ENCODE measurements at places on chromosomes 4 and X.

DNA sequence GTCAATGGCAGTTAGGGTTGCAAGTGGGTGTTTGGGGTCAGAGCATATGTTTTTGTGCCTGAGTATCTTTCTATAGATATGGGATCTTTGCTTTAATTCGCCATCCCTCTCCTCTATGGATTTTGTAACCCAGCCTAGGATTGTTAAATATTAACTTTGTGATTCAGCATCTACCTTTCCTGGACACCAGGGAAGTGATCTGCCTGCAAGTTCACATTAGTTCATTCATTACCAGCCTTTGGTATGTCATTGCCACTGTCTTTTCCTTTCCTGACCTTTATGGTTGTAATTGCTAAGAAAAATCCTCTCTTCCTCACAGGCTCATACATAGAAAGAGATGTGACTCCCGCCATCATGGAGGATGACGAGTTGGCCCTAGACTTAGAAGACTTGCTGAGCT lies 73.8 kb downstream of the KIT start:
- DNase-seq: no peak

DNA sequence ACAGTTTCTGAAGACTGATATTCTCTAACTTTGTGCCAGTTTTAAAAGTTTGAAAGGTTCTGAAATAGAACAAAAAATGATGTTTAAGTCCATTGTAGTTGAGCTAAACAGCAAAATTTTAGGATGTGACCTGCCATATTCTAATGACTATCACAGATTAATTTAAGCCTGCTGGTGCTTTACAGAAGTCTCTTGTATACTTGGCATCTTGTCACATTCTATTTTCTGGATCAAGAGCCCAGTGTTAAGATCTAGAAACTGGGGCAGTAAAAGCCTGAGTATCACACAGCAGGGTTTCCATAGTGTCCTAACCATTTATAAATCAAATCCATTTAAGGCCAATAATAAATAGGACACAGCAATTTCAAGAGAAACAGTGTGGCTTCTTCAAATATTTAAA lies 12.4 kb downstream of the FSTL5 start:
- DNase-seq: no peak

DNA sequence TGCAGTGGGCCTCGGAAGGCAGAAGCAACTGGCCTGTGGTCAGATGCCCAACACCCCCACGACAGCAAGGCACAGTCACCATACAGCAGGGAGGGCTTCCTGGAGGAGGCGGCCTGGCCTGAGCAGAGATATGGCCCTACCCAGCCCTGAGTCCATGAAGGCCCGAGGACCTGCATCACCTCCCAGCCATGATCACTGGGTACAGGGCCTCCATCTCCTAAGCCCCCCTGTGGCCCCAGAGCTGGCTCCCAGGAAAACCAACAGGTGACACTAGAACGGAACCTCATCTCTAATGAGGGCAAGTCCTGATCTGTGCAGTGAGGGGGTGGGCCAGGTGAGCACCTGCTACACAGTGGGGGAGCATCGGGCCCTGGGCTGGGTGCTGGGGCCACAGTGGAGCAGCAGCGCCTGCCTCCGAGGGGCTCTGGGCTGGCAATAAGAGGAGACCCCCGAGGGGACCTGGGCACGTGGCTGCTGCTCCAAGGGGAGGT lies 26.2 kb upstream of the MXD4 start:
- DNase-seq: no peak

DNA sequence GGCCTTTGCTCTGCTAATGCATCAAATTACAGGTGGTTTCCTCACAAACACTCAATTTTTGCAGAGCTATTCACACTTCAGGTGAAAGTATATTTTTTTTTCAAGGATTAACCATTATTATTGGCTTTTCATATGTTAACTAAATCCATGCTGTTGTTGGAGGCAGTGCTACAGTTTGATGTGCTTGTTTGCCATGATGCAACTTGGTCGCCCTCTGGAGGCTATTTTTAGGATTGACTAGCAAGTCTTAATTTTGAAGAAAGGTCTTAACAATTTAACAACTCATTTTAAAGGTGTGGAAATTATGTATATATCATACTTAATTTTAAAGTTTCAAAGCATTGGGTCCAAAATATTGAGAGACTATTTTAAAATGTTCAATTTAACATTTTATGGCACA lies 168.8 kb upstream of the FAM47A start:
- no peak for DNase-seq

DNA sequence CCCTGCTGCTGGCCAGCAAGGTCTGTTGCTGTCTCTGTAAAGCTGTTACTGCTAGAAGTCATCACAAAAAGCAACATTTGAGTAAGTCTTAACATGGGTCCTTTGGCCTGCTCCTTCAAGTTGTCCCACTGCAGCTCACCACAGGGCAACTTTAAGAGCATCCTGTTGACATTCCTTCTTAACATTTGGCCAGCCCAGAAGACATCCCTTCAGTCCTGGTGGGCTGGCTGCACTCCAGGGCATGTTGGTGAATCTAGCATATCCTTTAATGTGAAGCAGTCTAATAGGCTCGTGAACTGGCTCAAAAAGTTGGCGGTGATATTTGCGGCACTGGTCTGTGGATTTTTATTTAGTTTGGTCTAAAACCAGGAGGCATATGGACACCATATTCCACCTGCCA lies 92.2 kb upstream of the MAML3 start:
- DNase-seq: no peak

DNA sequence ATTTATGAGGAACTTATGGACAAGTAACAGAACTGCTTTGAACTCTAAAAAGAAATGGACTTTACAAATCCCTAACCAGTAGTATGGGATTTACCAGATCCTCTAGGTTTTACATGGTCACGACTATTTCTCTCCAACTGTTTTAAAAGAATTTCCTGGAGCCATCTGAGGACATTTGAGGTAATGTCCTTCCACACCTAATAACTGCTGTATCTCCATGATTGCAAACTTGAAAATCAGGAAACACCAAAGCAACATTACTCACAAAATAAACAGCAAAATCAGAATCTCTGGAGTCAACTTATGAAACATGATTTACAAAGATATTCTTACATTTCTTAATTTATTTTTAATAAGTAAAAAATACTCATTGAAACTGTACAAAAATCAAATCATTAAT lies 58.0 kb downstream of the STAP1 start:
- DNase-seq: no peak

GRCh38 chr4:26058537-26058936 lies 144.5 kb downstream of the SMIM20 start:
- DNase-seq: peak; percentile 57

- no peak for DNase-seq
Measured at GRCh38 chrX:123083924-123084323, 100.2 kb upstream of the GRIA3 start.

GRCh38 chr4:184382189-184382846 lies 92.0 kb downstream of the IRF2 start:
- DNase-seq: no peak

DNA sequence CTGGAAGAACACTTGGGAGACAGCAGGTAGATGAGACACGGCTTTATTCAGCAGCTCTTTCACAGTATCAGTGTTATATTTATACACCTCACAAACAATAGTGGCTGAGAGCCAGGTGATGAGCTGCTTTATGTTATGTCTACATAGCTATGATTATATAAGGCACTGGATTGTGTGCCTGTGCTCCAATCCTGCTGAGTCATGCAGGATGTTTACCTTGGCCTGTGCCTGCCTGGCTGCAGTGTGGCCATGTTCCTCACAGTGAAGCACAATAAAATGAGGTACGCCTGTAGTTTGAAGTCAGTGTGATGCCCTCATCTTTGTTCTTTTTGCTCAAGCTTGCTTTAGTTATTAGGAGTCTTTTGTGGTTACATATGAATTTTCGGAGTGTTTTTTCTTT lies 31.3 kb downstream of the CXCL13 start:
- DNase-seq: no peak

GRCh38 chrX:101639583-101639982 lies 20.1 kb downstream of the ARMCX2 start:
- DNase-seq: no peak

DNA sequence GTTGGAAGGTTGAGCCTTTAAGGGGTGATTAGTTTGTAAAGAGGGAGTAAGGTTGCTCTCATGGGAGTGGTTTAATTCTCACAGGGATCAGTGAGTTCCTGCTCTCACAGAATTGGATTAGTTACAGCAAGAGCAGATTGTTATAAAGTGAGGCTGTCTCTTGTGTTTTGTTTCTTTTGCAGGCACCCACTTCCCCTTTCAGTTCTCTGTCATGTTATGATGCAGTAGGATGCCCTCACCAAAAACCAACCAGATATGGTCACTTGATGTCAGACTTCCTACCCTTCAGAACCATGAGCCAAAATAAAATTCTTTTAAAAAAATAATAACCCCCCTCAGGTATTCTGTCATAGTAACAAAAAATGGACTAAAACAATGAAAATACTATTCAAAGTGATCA lies 19.9 kb upstream of the IGSF1 start:
- no peak for DNase-seq

DNA sequence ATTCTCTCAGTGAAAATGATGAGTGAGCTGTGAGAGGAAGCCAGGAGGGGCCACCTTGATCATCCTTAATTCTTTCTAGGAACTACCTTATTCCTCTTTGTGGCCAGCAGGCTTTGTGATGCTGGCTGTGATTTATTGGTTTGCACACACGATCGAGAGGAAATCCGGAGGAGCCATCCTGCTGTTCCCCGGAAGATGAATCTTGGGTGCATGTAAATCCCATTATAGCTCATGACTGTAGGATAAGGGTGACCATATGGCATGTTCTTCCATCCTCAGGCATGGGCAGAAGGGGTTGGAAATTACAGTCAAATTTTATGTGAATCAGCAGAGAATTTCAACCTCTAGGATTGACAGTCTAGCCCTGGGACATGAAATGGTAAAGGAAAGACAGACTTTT lies 254.5 kb downstream of the UNC5C start:
- no peak for DNase-seq

GRCh38 chrX:7119950-7120877 lies 27.3 kb upstream of the STS start:
- DNase-seq: no peak

DNA sequence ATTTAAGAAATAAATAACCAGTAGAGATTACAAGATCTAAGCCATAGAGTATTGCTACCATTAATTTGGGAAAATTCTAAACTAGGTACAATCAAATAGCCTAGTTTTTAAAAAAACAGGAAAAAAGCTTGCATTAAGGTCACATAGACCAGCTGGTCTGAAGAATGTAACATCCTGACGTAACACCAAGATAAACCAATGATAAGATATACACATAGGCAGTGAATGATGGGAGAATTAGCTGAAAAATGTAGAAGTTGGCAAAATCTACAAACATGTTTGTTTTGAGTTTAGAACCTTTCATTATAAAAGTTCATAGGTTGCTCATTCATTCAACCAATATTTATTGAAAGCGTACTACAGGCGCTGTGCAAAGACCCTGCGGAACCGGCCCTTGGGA lies 120.0 kb downstream of the SH3RF1 start:
- no peak for DNase-seq

GRCh38 chr4:142480244-142480643 lies 365.9 kb downstream of the INPP4B start:
- DNase-seq: no peak

- no peak for DNase-seq
Measured at GRCh38 chrX:111167334-111167733, 71.3 kb downstream of the PAK3 start.

DNA sequence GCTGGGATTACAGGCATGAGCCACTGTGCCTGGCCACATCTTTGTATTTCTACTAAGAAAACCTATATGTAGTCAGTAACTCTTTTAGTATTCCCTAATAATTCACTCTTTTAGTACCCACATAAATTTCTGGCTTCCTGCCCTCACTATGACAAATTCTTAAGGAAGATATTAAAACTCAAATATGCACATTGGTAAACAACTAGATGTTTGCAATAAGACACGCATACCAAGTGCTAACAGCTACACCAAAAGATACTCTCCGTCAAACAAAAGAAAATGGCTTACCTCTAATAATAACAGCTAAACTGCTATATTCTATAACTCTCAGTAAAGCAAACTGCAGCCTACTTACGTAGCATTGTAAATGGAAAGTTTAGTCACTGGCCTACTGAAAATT lies 6.3 kb downstream of the UBA6 start:
- no peak for DNase-seq

DNA sequence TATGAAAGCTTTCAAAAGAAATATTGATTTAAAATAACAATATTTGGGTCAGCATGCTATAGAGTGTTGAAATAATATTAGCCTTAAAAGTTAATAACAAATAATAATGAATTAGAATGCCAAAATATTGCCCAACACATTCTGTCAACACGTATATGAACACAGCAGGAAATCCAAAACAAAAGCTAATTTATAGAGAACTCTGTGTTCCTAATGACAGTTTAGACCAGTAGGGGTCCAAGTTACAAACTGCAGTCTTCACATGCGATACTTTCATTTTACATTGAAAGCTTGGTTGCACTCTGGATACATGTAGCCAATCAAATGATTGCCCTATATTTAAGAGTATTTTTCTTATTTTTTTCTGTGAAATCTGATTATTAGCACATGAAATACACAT lies 274.4 kb downstream of the DCTD start:
- DNase-seq: no peak

DNA sequence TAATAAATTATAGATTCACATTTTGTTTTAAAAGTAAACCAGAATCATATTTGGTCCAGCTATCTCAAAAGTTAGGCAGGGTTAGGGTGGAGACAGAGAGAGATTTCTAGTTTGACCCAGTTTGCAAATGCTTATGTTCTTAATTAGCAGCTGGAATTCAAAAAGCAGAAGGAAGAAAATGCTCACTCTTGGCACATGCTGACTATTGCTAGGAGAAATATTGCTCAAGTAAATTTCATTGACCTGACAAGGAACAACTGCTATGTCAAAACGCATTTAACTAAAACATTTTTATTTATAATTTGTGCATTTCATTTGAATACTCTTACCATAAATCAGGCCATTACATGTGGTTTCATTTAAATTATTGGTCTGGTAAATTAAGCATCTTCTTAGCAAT lies 131.8 kb downstream of the GLRA3 start:
- no peak for DNase-seq

- DNase-seq: no peak
Measured at GRCh38 chr4:13711233-13711785, 83.8 kb upstream of the BOD1L1 start.

GRCh38 chr4:10974371-10974770 lies 289.8 kb upstream of the CLNK start:
- no peak for DNase-seq

GRCh38 chr4:153528705-153529485 lies 62.7 kb downstream of the TMEM131L start:
- no peak for DNase-seq

- no peak for DNase-seq
Measured at GRCh38 chrX:72207366-72207765, 25.8 kb downstream of the PIN4 start.

DNA sequence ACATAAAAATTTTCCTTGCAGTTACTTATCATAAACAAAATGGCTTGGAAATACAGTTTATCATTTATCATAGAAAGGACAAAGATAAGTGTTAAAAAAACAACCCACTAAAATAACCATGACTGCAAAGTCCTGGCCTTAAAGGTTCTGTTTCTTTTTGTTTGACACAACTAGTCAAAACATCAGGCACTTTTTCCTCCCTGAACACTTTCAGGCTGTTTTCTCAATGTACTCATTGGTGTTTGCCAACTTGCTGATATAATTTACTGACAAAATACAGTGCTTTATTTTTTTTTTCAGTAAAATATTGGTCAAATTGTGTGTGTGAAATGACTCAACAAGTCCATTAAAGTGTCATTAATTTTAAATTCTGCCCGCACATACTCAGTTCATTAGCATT lies 156.6 kb downstream of the ADGRL3 start:
- no peak for DNase-seq
